ENCODE measurements at places on chromosomes 13 and 19.

GRCh38 chr19:32824916-32825608, 44.5 kb downstream of the SLC7A9 start:
- H3K27ac ChIP-seq: no peak overlapping the region
- no peak for DNase-seq
- no peaks in the 10 kb centered on the region for H3K4me1 ChIP-seq
- H3K27me3 ChIP-seq: no peaks in the 10 kb centered on the region
- no peak overlapping the region for H3K4me3 ChIP-seq
- no peaks in the 10 kb centered on the region for H3K36me3 ChIP-seq

GRCh38 chr13:48066310-48066989, 28.5 kb downstream of the MED4 start:
- peaks cover 14% of the 10 kb centered on the region for H3K36me3 ChIP-seq
- H3K27me3 ChIP-seq: no peaks in the 10 kb centered on the region
- no peak for DNase-seq
- no peaks in the 10 kb centered on the region for H3K4me1 ChIP-seq
- no peak overlapping the region for H3K27ac ChIP-seq

DNA sequence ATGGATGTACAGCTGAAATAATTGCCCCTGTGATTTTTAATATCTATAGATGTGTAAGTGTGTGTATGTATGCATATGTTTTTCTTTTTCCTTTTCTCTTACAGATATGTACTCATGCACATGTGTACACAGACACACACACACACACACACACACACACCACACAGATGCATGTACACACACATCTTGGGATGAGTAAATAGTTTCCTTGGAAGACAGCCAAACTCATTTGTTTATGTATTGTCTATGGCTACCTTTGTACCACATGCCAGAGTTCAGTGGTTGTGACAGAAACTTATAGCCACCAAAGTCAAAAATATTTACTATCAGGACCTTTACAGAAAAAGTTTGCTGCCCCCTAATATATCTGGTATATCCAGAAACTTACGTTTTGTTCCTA, 192.6 kb downstream of the MAB21L1 start:
- no peaks in the 10 kb centered on the region for H3K4me1 ChIP-seq
- no peaks in the 10 kb centered on the region for H3K36me3 ChIP-seq
- H3K4me3 ChIP-seq: no peak overlapping the region
- H3K27me3 ChIP-seq: no peaks in the 10 kb centered on the region
- DNase-seq: no peak

- no peak overlapping the region for H3K4me3 ChIP-seq
- no peaks in the 10 kb centered on the region for H3K36me3 ChIP-seq
- H3K27ac ChIP-seq: no peak overlapping the region
- H3K4me1 ChIP-seq: peaks cover 23% of the 10 kb centered on the region
- peaks cover 88% of the 10 kb centered on the region for H3K27me3 ChIP-seq
Observed at GRCh38 chr19:1674293-1674679, 21.9 kb upstream of the TCF3 start.

DNA sequence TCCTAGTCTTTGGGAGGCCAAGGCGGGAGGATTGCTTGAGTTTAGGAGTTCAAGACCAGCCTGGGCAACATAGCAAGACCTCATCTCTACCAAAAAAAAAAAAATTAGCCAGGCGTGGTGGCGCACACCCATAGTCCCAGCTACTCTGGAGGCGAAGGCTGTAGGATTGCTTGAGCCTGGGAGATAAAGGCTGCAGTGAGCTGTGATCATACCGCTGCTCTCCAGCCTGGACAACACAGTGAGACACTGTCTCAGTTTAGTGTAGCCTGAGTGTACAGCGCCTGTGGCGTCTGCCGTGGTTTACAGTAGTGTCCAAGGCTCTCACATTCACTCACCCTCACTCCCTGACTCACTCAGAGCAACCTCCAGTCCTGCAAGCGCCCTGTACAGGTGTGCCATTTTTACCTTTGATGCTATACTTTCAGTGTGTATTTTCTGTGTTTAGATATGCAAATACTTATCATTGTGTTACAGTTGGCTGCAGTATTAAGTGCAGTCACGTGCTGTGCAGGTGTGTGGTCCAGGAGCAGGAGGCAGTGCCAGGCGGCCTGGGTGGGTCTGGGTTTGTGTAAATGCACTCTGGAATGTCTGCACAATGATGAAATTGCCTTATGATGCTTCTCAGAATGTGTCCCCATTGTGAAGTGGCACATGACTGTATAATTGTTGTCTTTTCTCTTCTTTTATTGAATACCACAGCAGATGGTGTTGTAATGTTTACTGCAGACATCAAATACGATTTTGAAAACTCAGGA, 36.1 kb upstream of the DCUN1D2 start:
- H3K4me3 ChIP-seq: no peak overlapping the region
- no peaks in the 10 kb centered on the region for H3K27me3 ChIP-seq
- DNase-seq: peak; percentile 39
- peaks cover 30% of the 10 kb centered on the region for H3K36me3 ChIP-seq
- H3K27ac ChIP-seq: no peak overlapping the region
- no peaks in the 10 kb centered on the region for H3K4me1 ChIP-seq

DNA sequence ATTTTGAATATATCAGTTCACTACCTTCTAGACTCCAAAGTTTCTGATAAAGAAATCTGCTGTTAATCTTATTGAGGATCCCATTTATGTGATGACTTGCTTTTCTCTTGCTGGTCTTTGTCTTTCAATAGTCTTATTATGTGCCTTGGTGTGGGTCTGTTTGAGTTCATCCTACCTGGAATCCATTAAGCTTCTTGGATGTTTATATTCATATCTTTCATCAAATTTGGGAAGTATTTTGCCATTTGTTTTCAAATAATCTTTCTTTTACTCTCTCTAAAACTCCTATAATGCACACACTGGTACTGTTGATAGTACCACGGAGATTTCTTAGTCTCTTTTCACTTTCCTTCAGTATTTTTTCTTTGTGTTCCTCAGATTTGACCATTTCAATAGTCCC, 24.2 kb upstream of the COG6 start:
- DNase-seq: no peak
- no peaks in the 10 kb centered on the region for H3K36me3 ChIP-seq
- no peaks in the 10 kb centered on the region for H3K4me1 ChIP-seq

- no peak for DNase-seq
- no peaks in the 10 kb centered on the region for H3K4me1 ChIP-seq
- H3K4me3 ChIP-seq: no peak overlapping the region
- no peaks in the 10 kb centered on the region for H3K36me3 ChIP-seq
- peak overlapping the region; percentile 58 for H3K27ac ChIP-seq
Observed at GRCh38 chr13:41177616-41178015, 16.8 kb downstream of the KBTBD7 start.

- H3K4me3 ChIP-seq: no peak overlapping the region
- H3K27ac ChIP-seq: no peak overlapping the region
- peak; percentile 84 for DNase-seq
- H3K36me3 ChIP-seq: no peaks in the 10 kb centered on the region
- no peaks in the 10 kb centered on the region for H3K27me3 ChIP-seq
Observed at GRCh38 chr19:682678-683320, 6.6 kb downstream of the FSTL3 start.

- no peaks in the 10 kb centered on the region for H3K4me1 ChIP-seq
- DNase-seq: no peak
- H3K36me3 ChIP-seq: no peaks in the 10 kb centered on the region
- H3K27ac ChIP-seq: no peak overlapping the region
- H3K4me3 ChIP-seq: no peak overlapping the region
Observed at GRCh38 chr13:35005051-35005450, 63.0 kb downstream of the NBEA start.

DNA sequence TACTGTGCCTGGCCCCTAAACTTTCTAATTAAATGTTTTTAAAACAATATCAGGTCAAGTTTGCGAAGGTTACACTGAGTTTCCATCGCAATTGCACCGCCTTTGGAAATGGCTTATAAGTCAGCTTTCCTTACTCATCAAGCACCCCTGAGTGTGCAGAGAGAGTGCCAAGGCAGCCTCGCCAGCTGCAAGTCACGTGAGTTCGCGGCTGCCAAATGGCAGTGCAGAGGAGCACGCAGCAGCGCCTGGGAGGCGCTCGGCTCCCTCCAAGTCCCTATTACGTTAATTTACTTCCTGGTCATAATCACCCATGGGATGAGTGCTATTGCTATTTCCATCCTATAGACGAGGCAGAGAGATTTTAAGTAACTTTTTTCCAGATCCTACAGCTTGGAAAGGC, 319.6 kb downstream of the TEX29 start:
- no peaks in the 10 kb centered on the region for H3K27me3 ChIP-seq
- no peaks in the 10 kb centered on the region for H3K4me1 ChIP-seq
- H3K36me3 ChIP-seq: no peaks in the 10 kb centered on the region

- H3K27me3 ChIP-seq: no peaks in the 10 kb centered on the region
- peaks cover 27% of the 10 kb centered on the region for H3K4me1 ChIP-seq
- peak overlapping the region; percentile 68 for H3K27ac ChIP-seq
- DNase-seq: no peak
Observed at GRCh38 chr19:16168465-16169081, 4.8 kb downstream of the CIB3 start.

- DNase-seq: peak; percentile 79
- no peaks in the 10 kb centered on the region for H3K27me3 ChIP-seq
- H3K4me3 ChIP-seq: peak within 1 kb of the TSS; percentile 60
- H3K36me3 ChIP-seq: no peaks in the 10 kb centered on the region
- peaks cover 37% of the 10 kb centered on the region for H3K4me1 ChIP-seq
Observed at GRCh38 chr19:49362048-49362928, at the start of gene TEAD2. Gene TEAD2, minus strand, starts transcription at chr19:49362416. Its CDS starts 2,341 bp downstream, at chr19:49360075.

- peaks cover 37% of the 10 kb centered on the region for H3K4me1 ChIP-seq
- H3K27ac ChIP-seq: no peak overlapping the region
- H3K4me3 ChIP-seq: no peak overlapping the region
- H3K36me3 ChIP-seq: no peaks in the 10 kb centered on the region
- DNase-seq: no peak
- H3K27me3 ChIP-seq: peaks cover 100% of the 10 kb centered on the region
Observed at GRCh38 chr13:99959540-99960230, 11.9 kb downstream of the ZIC5 start.

DNA sequence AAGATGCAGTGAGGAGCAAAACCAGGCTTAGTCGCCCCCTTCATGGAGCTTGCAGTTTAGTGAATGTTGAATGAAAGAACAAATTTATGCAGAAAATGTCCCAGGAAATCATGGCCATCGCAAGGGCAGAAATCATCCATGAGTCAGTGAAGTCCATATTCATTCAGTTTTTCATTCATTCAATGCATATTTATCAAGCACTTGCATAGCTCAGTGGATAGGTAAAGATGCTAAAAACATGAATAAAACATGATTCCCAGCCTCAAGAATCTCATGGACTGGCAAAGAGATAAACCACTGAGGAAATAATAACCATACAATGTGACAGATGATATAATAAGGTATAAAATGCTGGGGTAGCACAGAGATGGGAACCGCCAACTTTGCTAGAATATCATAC, 58.8 kb downstream of the HSPH1 start:
- no peak for DNase-seq
- no peaks in the 10 kb centered on the region for H3K27me3 ChIP-seq
- H3K27ac ChIP-seq: no peak overlapping the region
- no peak overlapping the region for H3K4me3 ChIP-seq
- H3K36me3 ChIP-seq: no peaks in the 10 kb centered on the region

DNA sequence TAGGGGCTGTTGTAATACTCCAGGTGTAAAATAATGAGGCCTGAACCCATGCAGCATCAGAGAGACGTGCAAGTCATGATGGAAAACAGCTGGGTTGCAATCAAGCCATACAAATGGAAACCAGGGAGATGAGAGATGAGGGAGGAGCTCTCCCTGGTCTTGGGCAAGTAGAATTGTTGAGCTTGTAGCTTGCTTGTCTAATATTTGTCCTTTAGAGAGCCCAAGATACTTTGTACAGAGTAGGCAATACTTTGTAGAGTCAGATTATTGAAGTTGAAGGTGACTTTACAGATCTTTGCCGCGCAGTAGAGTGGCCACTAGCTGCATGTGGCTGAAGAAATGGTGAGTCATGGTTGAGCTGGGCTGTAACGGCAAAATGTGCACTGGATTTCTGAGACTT, 8.3 kb downstream of the ATP8A2 start:
- H3K27me3 ChIP-seq: peaks cover 42% of the 10 kb centered on the region
- H3K4me3 ChIP-seq: no peak overlapping the region
- no peaks in the 10 kb centered on the region for H3K36me3 ChIP-seq
- no peaks in the 10 kb centered on the region for H3K4me1 ChIP-seq
- no peak overlapping the region for H3K27ac ChIP-seq
- no peak for DNase-seq

- no peak for DNase-seq
- no peak overlapping the region for H3K4me3 ChIP-seq
- no peaks in the 10 kb centered on the region for H3K36me3 ChIP-seq
Observed at GRCh38 chr13:43270130-43270830, 246.9 kb downstream of the DNAJC15 start.

DNA sequence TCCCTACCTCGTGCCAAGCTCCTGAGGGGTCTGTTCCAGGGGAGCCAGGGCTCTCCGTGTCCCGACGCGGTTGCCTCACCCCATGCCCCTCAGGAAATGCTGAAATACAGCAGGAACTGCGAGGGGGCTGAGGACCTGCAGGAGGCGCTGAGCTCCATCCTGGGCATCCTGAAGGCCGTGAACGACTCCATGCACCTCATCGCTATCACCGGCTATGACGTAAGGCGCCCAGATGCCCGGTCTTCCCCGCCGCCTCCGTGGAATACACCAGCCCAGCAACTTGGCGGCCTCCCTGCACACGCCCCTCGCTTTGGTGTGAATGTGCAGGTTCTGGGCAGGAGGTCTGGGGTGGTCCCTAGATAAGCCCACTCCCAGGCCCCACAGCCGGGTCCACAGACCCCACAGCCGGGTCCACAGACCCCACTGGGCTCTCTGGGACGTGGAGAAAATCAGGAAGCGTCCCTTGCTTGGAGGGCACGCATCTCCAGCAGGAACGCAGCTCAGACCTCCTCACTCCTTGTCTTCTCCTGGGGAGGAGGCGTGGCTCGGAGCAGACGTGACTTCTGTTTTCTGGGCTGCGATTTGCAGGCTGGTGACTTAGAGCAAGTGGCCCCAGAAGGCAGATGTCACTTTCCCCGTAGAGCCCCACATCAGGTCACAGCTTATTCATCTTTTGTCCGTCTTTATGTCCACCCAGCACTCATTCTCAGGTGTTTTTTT, 19.4 kb upstream of the F7 start:
- H3K27me3 ChIP-seq: no peaks in the 10 kb centered on the region
- peak; percentile 57 for DNase-seq
- H3K4me1 ChIP-seq: no peaks in the 10 kb centered on the region
- no peak overlapping the region for H3K27ac ChIP-seq
- no peaks in the 10 kb centered on the region for H3K36me3 ChIP-seq

Data from spleen (tissue), 13 donors.